ENCODE measurements at places on chromosomes 11 and 22.

- no peak for DNase-seq
Measured at GRCh38 chr11:27429761-27430393, 42.7 kb downstream of the LGR4 start.

- DNase-seq = no peak
Measured at GRCh38 chr11:88171982-88172381, 3.3 kb downstream of the RAB38 start.

DNA sequence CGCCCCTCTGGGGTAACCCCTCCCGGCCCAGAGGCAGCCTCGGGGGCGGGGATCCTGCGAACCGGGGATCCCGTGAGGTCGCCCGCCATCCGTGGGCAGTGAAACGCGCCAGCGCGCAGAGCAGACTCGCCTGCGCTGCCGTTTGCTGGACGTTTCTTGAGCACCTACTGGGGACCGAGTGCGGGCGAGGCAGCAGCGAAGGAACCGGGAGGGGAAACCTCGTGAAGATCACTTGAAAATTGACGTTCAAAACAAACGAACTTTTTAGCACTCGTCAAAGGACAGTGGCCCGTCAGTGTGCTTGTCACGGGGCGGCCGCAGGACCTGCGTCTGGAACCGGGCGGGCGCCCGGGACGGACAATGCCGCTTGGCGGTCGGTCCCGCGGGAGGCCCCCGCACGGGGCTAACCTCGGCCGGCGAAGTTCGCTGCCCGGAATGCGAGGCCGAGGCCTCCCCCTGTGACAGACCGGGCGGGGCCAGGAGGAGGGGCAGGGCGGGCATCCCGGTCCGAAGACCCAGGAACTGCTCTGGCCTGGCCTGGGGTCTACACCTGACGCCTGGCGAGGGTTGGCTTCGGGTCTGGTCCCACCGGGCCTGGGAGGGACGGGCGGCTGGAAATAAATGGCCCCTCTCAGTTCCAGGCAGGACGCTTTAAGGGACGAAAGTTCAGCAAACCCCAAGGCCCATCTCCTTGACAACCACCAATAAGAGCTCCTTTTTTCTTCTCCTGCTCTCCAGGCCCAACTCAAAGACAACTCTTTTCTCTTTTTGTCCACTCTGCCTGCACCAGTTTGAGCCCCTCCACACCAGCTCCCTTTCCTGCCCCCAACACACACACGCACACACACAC is 723 bp upstream of the SCUBE1 start:
- DNase-seq = no peak

- peak; percentile 36 for DNase-seq
Measured at GRCh38 chr11:10650630-10651029, 42.9 kb downstream of the IRAG1 start.

DNA sequence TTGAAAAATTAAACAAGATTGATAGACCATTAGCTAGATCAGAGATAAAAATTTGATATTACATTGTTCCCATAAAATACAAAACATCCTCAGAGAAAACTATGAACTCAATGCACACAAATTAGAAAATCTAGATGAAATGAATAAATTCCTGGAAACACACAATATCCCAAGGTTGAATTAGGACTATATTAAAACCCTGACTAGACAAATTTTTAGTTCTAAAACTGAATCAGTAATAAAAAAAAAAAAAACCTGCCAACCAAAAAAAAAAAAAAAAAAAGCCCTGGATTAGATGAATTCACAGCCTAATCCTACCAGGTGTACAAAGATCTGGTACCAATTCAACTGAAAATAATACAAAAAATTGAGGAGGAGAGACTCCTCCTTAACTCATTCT is 5.5 kb upstream of the OR8K1 start:
- DNase-seq = no peak

- DNase-seq = no peak
Measured at GRCh38 chr11:61696602-61697001, 16.4 kb downstream of the DAGLA start.

DNA sequence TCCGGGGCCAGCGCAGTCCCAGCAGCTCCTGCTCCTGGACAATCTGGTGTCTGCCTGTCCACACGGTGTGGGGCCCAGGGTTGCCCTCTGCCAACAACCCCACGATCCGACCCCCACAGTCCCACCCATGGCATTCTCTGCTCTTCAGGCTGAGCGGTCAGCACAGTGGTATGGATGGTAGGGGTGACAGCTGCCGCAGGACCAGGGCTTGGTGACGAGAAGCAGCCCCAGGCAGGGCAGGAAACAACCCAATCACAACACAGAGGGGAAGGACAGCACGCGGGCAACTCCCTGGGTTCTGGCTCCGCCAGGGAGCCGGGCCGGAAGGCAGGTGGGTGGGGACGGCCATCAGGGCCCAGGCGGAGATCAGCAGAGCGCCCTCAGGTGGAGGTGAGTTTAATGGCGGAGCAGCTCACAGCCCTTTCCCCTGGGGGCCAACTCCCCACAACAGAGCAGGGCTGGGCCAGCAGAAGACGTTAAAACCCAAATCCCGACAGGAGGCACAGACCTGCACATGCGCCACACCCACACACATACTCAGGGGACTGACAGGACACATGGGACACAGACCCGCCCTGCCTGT is 5.3 kb upstream of the CHADL start:
- DNase-seq = no peak

DNA sequence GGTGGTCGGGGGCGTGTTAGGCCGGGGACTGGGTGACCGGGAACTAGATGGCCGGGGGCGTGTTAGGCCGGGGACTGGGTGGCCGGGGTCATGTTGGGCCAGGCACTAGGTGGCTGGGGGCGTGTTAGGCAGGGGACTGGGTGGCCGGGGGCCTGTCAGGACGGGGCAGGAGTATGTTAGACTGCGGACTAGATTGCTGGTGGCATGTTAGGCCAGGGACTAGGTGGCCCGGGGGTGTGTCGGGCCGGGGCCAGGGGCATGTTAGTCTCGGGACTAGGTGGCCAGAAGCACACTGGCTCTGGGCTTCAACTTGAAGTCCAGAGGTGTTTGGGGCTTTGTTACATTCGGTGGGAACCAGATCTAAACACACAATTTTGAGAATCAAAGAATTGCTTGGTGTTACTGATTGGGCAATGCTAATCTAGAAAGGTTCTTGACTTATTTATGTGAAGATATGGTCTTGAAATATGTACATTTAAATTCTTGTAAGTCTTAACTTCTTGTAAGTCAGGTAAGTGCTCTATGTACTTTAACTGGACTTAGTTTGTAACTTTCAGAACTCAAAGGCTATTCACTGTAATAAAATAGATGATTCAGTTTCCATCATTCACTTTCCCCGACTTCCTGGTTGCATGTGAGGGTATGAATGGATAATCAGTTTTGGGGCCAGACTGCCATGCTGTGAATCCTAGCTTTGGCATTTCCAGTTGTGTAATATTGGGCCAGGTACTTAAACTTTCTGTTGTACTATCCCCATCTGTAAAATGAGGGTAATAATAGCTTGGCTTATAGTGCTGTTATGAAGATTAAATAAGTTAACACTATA is 1.1 kb downstream of the EXT2 start:
- DNase-seq = no peak

- no peak for DNase-seq
Measured at GRCh38 chr11:95519912-95520311, 269.7 kb downstream of the FAM76B start.

DNA sequence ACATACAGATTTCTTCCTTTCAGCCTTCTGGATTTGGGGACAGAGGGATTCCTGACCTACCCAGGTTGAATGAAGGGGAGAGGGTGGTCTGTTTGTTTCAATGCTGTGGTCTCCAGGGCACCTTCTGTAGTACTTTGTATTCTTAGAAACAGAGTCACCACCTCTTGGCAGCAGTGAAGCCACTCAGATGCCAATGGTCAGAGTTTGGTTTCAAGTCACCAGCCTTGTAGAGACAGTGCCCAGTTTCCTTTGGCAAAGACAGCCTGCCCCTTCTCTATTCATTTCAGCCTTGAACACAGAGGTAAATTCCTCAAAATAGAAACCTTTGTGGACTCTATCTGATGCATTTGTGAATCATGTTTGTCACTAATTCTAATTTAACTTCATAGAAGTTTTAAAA is 111.7 kb upstream of the RASSF10 start:
- no peak for DNase-seq

DNA sequence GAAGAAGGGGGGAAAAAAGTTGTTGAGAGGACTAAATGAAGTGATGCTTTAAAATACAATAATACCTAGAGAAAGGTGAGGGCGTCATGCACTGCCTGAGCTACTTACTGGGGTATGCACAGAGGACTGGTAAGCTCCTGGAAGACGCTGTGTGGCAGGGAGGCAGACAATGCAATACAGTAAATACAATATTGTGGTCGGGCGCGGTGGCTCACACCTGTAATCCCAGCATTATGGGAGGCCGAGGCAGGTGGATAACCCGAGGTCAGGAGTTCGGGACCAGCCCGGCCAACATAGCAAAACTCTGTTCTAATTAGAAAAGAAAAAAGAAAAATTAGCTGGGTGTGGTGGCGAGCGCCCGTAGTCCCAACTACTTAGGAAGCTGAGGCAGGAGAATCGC is 683 bp upstream of the SYTL2 start:
- DNase-seq = no peak

GRCh38 chr11:104908186-104908531 is 9.9 kb upstream of the CASP12 start:
- DNase-seq = no peak

DNA sequence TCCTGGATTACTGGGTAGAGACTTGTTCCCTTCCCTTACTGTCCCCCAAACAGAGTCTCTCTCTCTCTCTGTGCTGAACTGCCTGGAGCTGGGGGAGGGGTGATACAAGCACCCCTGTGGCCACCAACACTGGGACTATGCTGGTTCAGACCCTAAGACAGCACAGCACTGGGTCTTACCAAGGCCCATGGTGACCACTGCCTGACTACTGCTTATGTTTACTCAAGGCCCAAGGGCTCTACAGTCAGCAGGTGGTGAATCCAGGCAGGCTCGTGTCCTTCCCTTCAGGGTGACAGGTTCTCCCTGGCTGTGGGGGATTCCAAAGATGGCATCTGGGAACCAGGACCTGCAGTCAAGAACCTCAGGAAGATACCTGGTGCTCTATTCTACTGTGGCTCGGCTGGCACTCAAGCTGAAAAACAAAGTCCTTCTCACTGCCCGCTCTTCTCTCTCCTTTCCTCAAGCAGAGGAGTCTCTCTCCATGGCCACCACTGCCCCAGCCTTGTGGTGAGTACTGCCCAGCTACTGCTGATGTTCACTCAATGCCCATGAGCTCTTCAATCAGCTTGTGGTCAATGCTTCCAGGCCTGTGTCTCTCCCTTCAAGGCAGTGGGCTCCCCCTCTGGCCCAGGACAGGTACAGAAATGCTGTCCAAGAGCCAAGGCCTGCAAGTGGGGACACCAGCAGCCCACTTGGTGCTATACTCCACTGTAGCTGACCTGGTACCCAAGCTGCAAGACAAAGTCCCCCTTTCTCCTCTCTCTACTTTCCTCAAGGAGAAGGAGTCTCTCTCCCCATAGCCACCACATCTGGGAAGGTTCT is 41.8 kb upstream of the SHANK2 start:
- DNase-seq = no peak

DNA sequence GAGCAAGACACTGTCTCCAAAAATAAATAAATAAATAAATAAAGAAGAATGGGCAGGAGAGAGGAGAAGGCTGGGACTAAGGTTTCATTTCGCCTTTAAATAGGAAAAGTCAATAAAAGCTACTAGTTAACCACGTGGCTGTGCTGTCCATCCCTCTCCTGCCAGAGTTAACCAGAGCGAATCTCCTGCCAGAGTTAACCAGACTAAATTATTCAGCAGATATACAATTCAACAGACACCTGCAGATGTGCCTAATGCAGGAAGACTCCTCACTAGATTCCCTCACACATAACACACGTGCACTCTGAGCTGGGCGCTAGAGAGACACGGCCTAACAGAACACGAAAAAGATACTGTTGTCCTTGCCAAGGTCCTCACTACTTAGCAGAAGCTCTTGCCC is 156.1 kb downstream of the IGLL1 start:
- no peak for DNase-seq

Data from right forelimb (tissue), 1 donor.